ENCODE measurements at places on chromosomes 4 and X.

GRCh38 chr4:45033676-45034419 is 307.5 kb upstream of the GNPDA2 start:
- DNase-seq, result no peak

DNA sequence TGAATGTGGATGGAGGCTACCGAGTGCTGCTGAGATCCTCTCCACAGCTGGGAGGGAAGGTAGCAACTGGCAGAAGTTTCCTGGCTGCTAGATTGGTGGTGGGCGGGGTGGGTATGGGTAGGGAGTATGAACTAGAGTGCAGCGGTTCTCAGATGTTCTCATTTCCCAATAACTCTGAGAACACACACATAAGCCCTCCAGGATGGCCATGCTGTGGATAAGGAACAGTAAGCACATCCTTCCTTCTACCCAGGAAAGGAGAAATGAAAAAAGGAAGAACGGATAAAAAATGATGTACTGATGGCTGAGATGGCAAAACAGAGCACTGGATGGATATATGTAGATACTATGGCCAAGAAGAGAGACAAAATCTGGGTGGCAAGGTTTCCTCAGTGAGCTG is 116.0 kb downstream of the ZNF827 start:
- DNase-seq, result no peak

DNA sequence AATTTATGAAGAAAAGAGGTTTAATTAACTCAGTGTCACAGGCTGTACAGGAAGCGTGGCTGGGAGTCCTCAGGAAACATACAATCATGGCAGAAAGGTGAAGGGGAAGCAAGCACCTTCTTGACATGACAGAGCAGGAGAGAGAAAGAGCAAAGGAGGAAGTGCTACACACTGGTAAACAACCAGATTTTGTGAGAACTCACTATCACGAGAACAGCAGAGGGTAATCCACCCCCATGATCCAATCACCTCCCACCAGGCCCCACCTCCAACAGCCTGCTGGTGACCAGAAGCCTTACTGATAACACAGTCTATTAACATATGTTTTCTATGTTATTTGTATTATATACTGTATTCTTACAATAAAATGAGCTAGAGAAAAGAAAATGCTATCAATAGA is 254.8 kb downstream of the PCDH10 start:
- DNase-seq, result no peak

GRCh38 chr4:175767150-175767549 is 44.9 kb downstream of the GPM6A start:
- DNase-seq, result no peak

DNA sequence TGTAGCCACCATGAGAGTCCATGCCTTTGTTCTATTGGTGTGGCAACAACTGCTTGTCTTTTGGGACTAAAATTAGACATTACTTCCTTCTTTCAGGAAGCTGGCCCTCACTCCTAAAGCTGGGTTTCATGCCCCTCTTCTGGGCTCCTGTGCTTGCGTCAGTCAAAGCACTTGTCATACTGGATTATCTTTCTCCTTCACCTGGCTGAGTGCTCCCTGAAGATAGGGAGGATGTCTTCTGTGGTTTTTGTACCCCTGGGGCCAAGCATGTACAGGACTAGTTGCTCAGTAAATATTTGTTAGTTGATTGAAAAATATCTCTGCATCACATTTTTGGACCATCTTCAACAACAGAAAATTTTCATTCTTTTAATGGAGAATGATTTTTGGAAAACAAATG is 26.1 kb upstream of the LONRF3 start:
- no peak for DNase-seq

DNA sequence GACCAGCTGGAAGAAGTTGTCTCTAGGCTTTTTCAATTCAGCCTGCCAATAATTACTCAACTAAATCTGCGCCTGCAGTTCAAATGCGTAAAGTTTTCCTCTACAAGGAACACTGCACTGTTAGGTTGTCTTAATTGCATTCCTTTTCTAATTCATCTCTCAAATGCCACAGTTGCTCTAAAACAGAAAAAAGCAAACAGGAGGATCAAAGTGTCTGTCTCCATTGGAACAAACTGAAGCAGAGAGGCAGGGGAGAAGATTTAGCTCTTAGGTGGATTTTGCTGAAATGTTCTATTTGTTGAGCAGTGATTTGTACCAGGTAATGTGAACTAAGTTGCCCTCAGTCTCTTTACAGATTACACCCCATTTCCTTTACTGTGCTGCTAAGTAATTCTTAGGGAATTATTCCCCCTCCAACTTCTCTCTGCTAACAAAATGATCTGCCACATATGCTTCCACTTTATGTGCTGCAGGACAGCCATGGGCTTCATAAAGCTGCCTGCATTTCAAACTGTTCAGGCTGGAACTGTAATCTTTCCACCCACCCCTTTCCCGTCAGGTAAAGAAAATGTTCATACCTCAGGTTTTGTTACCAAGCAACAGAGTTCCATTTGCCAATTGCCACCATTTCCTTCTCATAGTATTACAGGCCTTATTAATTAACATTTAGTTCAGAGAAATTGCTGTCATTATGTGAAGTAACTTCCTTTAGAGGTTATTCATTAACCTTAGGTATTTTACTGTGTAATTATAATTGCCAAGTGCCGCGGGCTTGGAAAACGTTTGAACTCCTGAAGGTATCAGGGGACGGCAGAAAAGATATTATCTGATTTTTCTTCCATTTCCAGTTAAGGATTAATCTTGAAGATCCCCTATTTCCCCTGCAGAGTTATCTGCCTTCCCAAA is 149.3 kb downstream of the SPRY1 start:
- DNase-seq, result no peak

DNA sequence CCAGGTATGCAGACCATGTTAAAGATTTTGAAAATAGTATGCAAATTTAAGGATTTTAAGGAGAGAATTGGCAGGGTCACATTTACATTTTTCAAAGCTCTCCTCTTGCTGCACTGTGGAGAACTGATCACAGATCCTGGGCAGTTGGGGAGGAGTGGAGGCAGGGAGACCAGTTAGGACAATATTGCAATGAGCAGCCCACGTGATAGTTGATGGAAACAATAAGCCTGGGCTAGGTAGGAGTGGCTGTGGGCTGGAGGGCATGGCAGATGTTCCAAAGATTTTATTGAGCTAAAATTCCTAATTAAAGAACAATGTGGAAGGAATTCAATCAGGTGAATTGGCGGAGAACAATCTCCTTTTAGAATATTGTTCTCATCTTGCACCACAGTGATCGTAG is 50.6 kb downstream of the ENPEP start:
- no peak for DNase-seq

DNA sequence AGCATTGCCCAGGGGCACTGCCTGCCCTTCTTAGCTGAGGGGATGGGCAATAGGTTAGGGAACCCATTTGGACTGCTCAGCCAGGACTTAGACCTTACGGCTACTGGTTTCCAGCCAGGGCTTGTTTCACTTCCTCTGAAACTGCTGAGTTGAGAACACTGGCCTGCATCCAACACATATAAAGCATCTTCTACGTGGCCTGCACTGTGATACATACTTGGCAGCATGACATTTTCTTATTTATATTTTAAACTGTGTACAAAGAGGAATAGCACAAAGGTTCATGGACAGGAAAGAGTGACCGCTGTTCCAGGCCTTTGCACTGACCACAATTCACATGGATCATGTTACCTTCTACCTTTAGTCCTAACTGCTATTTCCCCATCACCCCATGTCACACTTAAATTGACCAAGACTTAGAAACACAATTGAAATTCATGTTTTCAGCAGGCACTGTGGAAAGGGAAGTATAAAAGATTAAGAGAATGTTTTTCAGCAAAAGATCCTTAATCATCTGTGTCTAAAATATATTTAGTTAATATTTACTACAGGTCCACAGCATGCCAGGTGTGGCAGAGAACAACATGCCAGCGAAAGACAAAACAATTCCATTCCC is 43.7 kb downstream of the NLGN4X start:
- DNase-seq, result peak; percentile 22

GRCh38 chr4:20840648-20841190 is 140.5 kb downstream of the PACRGL start:
- no peak for DNase-seq

GRCh38 chr4:185119927-185120630 is 23.0 kb upstream of the SLC25A4 start:
- DNase-seq, result no peak

- DNase-seq, result peak; percentile 47
These were observed 1.2 kb downstream of the PRKX start for GRCh38 chrX:3712051-3712869.

GRCh38 chr4:152698089-152698499 is 18.3 kb upstream of the TMEM154 start:
- DNase-seq, result no peak

DNA sequence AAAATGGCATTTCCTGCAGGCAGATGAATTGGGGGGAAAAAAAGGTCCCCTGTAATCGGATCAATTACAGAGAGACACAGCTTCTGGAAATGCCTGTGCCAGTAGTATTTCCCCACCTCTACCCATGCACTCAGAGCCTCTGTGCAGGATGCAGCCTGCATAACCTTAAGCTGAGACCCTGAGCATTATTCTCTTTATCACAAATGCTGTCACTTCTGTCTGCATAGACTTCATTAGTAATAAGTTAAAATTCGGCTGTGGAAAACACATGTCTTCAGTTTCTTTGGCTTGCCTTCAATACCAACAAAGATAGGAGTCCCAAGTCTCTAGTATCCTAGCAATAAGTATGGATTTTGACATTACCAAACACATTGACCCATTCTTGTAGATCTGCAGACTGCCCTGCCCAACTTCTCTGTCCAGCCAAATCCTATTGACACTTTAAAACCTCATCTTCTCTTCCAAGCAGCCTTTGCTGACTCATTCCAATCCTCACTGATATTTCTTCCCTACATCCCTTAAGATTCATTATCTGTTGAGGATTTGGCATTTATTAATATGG is 70.8 kb downstream of the LUZP4 start:
- no peak for DNase-seq

DNA sequence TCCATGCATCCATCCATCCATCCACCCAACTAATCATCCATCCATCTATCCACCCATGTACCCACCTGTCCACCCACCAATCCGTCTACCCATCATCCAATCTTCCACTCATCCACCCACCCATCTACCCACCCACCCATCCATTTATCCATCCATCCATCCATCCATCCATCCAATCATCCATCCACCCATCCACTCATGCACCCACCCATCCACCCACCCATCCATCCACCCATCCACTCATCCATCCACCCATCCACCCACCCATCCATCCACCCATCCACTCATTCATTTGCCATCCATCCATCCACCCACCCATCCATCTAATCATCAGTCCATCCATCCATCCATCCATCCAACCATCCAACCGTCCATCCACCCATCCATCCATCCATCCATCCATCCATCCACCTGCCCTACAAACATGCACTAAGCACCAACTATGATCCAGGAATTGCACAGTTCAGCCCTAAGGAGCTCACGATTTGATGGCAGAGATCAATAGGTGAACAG is 21.3 kb upstream of the MXD4 start:
- DNase-seq, result no peak

DNA sequence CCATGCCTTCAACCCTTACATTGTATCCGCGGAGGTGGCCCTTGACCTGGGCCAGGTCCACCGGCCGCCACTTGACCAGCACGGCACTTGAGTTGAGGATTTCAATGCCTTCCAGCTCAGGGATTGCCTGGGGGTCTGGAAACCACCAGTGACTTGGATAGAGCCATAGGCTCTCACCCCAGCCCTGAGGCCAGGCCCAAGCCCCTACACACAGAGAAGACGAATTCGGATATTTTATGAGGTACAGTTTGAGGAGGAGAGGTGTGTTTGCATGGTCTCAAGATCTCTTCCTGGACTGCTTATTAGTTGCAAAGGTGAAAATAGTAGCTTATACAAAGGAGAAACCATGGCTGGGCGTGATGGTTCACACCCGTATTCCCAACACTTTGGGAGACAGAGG is 20.3 kb downstream of the L1CAM start:
- DNase-seq, result no peak

DNA sequence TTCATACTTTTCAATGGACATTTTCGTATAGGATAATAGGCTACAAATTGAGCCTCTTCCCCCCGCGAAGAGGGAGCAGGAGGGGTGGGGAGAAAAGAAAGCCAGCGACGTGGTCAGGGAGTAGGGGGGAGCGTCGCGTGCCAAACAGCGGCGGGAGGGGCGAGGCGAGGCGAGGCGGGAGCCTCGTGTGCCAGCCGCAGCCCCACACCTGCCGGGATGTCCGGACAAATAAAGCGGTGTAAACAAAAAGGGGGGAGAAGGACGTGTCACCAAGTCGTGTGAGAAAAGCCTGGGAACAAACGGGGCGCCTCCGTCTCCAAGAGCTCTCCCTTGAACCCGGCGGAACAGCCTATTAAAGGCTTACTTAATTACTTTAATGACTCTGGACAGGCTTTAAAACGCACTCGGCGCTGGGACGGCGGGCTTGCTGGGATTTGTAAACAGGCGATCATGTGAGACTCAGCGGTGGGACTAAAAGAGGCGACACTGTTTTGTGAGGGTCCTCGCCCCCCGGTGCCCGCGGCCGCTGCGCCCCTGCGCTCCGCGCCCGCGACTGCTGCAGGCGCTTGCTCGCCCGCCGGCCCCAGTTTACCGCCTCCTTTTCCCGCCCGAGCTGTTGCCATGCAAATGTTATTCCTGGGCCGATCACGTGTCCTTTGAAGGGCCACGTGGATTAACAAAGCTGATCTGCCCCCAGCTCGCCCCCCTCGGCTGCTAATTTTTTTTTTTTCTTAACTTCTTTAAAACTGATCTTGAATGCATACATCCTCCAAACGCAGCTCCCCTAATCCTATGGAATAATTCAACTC is at the start of gene HELT:
TSS of gene HELT (plus strand) at position 527 of the 809 bp plus-strand sequence. CDS start 439 bp downstream, outside the sequence.
- DNase-seq, result no peak

GRCh38 chr4:102758241-102759160 is 2.3 kb downstream of the MANBA start:
- no peak for DNase-seq

DNA sequence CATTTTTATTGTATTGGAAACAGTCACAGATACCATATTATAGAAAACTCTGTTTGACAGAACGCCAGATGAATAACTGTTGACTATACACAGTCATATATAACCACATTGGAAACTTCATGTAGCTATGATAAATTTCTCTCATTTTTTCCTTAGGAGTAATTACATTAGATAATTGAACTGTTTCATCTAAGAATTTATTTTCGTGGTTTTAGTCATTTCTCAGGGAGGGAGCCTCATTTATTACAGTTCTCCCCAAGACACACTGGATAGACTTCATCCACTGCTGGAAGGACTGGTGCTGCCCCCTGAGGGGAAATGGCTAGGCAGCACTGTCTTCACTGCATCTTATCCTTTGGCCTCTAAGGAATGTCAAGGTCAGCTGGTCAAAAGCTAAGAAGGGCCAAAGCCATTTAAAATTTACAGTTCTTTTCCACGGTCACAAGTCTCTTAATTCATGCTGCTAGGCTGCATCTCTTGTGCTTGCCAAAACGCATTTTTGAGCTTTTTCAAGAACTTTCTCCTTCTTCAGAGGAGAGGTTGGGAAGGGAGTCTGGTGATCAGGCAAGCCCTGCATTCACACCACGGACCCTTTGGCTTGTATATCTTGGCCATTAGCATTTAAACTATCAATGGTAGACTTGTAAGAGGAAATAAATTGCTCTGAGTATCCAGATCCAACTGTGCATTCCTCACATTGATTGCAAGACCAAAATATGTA is 145.1 kb downstream of the CBR4 start:
- no peak for DNase-seq

GRCh38 chrX:46770000-46770816 is 11.3 kb upstream of the SLC9A7 start:
- DNase-seq, result peak; percentile 11

GRCh38 chr4:47852136-47852535 is 14.3 kb upstream of the CORIN start:
- DNase-seq, result peak; percentile 68

Measured in MCF 10A (cell line).